ENCODE measurements at places on chromosomes 1 and 21.

DNA sequence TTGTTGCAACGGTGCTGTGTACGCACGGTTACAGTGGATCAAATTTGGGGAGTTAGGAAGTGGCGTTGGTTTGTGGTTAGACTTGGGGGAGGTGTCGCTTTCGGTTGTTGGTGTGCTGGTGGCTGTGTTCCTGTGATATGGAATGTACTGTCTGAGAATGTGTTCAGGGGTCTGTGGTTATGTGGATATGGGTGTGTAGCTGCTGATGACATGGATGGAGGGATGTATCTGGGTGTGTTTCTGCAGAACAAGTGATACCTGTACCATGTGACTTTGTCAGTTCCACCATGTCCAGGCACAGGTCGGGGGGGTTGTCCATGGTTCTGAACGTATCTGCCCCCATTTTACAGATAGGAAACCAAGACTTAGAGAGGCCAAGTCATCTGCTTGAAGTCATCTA, 22.7 kb downstream of the PAX7 start:
- DNase-seq = no peak

DNA sequence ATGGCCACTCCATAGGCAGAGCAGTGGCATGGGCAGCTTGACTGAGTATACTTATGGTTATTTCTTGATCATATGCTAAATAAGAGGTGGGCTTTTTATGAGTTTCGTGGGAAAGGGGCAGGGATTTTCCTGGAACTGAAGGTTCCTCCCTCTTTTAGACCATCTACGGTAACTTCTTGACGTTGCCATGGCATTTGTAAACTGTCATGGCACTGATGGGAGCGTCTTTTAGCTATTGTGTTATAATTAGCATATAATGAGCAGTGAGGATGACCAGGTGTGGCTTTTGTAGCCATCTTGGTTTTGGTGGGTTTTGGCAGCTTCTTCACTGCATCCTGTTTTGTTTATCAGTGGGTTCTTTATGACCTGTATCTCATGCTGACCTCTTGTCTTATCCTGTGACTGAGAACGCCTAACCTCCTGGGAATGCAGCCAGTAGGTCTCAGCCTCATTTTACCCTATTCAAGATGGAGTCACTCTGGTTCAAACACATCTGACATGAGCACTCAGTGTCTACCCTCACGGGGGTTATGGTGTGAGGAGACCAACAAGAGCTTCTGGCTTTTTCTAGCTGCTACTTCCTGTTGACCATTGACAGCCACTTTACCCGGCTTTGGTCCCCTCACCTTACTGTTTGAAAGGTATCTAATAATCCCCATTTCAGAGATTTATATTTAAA, 71.7 kb downstream of the GALNT2 start:
- DNase-seq = no peak

DNA sequence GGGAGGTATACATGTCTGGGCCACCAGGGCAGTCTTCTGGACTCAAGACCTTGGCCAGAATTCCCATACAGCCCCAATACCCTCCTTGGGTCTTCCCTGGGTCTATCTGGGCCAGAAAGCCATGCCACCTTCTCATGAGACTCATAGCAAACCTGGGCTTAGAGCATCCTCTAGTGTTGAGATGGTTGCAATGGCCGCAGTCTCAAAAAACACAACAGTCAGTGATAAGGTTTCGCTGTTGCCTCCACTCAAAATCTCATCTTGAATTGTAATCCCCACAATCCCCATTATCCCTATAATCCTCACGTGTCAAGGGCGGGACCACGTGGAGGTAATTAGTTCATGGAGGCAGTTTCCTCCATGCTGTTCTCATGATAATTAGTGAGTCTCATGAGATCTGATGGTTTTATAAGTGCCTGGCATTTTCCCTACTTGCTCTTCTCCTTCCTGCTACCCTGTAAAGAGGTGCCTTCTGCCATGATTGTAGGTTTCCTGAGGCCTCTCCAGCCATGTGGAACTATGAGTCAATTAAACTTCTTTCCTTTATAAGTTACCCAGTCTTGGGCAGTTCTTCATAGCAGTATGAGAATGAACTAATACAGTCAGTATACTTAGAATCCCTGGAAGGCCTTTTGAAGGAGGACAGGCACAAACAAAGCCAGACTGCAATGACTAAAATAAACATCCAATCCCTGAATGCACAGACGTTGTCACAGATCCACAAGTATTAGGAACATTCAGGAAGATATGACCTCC, 77.0 kb downstream of the CTH start:
- peak; percentile 60 for DNase-seq

GRCh38 chr1:114671011-114671938, 1.4 kb upstream of the DENND2C start:
- DNase-seq = no peak

GRCh38 chr1:145730900-145731299, 11.6 kb downstream of the CD160 start:
- no peak for DNase-seq

GRCh38 chr21:33968995-33969348, 53.4 kb upstream of the ATP5PO start:
- DNase-seq = no peak

DNA sequence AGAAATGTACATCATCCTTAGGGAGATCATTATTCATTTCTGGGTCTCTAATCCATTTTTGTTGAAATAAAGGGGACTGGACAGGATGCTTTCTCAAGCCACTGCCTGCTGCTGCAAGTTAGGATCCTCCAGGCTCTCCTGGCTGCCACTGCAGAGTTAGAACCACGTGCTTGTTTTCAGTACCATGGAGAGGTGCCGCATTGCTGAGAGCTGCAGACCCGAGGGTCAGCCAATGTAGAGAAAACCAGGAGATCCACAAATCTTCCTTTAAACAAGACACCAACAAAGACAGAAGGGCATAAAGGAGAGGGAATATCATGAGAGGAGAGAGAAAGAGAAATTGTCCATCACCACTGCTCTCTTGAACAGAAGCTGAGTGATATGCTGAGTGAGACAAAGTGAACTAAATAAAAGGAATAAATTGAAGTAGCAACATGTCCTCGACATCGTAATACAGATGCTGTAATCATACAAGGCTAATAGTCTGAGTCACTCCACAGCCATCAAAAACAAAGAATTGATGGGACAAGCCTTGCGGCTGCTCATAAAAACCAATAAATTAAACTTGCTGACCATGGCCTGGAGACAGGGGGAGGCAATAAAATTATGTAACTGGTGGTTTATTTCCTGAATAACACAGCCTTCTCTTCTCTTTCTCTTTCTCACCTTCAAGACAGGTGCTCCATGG, 255.7 kb downstream of the OMA1 start:
- DNase-seq = peak; percentile 48

- peak; percentile 96 for DNase-seq
Measured at GRCh38 chr1:20696397-20697333, 21.1 kb downstream of the KIF17 start.

DNA sequence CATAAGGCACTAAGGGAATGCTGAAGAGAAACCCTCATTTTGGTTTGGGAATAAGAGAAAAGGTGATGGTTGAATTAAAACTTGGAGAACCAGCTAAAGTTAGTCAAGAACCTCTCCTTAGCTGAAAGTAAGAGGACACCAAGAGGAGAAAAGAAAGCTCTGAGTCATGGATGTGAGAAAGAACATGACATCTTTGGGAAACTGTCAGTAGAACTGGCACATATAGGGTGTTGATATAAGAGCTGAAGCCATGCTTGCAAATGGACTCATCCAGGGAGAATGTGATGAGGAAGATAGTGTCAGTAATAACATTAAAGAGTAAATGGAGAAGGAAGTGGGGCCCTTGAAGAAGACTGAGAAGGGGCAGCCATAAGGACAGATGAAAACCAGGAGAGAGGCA, 54.3 kb downstream of the LRRC8C start:
- DNase-seq = no peak

DNA sequence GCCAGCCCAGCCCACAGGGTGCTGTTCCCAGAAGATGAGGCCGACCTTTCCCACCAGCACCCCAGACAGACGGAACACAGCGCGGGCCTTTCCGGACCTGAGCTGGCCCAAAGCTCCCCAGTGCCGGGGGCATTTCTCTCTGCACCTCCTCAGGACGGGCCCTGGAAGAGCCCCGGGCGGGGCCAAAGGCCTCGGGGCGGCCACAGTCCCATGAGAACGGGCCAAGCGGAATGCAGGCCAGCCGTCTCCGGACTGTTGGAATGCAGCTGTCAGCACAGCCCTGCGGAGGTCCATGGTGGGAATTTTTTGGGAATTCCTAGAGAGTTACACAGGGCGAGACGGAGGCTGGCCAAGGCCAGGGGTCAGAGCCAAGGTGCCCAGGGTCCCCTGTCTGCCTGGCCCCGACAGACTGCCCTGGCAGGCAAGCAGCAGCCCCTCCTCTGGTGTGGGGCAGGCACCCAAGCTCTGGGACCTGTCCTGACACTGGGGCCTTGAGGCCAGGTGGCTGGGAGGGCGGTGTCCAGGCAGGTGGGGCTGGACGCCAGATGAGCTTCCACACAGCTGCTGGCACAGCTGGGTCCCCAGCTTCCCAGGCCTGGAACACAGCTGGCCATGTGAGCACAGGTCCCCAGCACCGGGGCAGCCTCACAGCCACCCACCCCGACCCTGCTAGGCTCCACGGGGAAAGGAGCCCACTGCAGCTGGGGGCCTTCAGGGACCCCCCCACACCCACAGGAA, 63.0 kb downstream of the MEGF6 start:
- DNase-seq = peak; percentile 89

GRCh38 chr1:222373216-222373615, 174.7 kb downstream of the HHIPL2 start:
- DNase-seq = no peak

- DNase-seq = peak; percentile 56
Measured at GRCh38 chr1:31745096-31745945, 18.8 kb downstream of the ADGRB2 start.

DNA sequence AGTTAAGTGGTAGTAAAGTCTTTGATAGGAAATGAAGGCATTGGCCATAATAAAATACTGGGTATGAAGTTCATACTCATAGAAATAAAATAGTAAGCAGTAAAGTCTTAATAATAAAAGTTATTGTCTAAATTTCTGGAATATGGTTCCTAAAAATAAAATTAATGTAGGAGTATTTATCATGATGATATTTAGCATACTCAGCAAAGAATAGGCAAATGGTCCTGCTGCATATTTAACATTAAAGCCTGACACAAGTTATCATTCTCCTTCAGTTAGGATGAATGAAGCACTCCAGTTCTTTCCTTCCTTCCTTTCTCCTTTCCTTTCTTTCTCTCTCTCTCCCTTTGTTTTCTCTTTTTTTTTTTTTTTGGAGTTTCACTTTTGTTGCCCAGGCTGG, 25.3 kb downstream of the PDZK1IP1 start:
- no peak for DNase-seq

DNA sequence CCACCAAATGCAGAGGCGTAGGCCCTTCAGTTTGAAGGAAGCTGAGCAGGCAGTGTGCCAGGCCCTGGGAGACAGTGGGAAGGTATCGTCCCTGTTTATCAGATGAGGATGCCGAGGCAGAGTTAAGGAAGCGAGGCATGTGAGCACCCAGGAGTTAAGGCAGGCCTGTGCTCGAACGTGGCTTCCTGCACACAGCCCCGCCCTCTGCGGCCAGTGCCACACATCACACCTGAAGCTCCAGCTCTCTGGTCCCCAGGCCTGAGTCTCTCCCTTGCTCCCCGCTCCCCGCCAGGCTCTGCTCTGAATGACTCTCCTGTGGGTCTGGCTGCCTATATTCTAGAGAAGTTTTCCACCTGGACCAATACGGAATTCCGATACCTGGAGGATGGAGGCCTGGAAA, 32.1 kb downstream of the EPHX1 start:
- no peak for DNase-seq

GRCh38 chr21:41032541-41032940, 135.4 kb upstream of the BACE2 start:
- peak; percentile 67 for DNase-seq

GRCh38 chr21:32198384-32198783, 80.5 kb downstream of the MIS18A start:
- DNase-seq = no peak

- no peak for DNase-seq
Measured at GRCh38 chr1:110876748-110877341, 3.9 kb downstream of the CD53 start.

DNA sequence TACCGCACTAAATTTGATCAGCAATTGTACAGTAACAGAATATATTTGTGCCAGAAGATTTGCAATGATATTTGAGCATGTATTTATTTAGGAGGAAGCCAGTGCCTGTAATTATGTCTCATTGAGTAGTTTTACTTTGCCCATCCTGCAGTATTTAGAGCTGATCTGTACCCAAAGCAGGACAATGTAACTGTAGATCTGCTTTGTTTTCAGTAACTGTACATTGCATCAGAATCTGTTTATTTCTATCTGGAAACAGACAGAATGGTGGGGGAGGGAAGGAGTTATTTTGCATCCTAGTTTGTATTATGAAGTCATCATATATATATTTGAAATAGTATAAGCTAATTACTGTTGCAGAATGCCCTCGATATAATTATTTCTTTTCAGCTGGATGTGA, 36.2 kb upstream of the LRRC8C start:
- DNase-seq = no peak

GRCh38 chr1:160080381-160081100, 797 bp upstream of the KCNJ9 start:
- DNase-seq = no peak

DNA sequence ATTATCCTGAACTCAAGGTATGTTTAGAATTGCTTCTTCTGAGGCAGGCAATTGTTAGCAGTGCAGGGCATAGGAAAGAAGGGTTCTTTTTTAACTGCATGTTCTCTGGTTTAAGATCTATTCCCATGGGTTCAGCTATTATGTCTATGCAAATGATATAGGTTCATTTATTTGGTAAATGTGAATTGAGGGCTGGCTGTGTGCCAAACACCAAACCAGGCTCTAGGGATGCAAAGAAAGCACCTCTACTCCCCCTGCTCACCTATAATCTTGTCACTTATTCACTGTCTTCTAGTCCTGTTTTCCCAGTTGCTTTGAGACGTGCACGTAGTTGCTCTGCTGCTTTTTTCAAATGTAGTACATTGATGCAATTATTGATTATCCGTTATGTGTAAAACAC, 691 bp upstream of the KIFAP3 start:
- DNase-seq = no peak

GRCh38 chr1:205229399-205229871, 1.7 kb downstream of the TMCC2 start:
- peak; percentile 61 for DNase-seq

DNA sequence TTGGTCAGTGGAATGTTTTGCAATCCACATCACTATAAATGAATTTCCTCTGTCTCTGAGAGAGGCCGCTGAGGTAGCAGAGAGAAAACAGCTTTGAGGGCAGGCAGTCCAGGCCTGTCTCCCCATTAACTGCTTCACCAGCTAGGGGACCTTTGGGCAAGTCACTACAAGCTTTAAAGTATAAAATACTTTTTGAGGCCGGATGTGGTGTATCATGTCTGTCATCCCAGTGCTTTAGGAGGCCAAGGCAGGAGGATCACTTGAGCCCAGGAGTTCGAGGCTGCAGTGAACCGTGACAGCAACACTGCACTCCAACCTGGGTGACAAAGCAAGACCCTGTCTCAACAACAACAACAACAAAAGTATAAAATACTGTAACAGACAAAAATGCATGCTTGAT, 6.4 kb downstream of the IL6R start:
- DNase-seq = no peak

GRCh38 chr1:74205266-74205665, 7.2 kb downstream of the FPGT start:
- no peak for DNase-seq

- no peak for DNase-seq
Measured at GRCh38 chr1:212002536-212002935, 32.8 kb downstream of the INTS7 start.
